HCEC 1CT (cell line): ENCODE measurements at places on chromosomes 11 and 22.

DNA sequence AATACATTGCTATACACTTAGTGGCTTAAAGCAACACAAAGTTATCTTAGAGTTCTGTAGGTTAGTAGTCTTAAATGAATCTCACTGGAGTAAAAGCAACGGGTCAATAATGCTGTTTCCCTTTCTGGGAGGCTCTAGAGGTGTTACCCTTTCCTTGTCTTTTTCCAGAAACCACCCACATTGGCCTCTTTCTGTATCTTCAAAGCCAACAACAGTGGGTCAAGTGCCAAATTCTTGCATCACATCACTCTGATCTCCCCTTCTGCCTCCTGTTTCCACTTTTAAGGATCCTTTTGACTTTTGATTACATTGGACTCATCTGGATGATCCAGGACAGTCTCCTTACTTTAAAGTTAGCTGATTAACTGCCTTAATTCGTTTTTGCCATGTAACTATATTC lies 93.6 kb downstream of the DDX10 start:
- no peak for DNase-seq

DNA sequence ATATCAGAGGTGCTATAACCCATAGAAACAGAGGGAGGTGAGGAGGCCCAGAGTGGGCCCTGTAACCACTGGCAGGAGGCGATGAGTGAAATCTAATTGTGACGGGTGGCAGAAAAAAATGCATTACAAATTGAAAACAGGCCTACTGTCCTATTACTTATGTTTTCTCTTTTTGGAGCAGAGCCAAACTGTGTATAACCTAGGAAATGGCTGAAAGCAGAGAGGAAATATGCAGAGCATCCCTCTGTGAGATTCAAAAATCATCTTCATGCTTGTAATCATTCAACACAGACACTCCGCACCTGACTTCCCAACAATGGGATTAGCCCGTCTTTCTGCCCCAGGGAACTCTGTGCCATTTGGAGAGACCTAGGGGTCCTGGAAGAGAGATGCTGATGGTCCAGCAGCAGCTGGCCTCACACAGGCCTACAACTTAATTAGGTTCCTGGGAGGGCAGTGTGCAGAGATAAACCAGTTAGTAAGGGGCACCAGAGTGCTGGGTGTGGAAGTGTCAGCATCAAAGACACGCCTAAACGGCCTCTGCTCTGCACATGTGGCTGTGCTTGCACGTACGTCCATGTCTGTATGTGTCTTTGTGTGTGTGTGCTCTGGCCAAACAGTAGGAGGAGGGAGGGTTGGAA lies 41.8 kb downstream of the MAP6 start:
- DNase-seq, result peak; percentile 18

- DNase-seq, result no peak
Observed at GRCh38 chr22:36330127-36330526, 57.6 kb downstream of the MYH9 start.

DNA sequence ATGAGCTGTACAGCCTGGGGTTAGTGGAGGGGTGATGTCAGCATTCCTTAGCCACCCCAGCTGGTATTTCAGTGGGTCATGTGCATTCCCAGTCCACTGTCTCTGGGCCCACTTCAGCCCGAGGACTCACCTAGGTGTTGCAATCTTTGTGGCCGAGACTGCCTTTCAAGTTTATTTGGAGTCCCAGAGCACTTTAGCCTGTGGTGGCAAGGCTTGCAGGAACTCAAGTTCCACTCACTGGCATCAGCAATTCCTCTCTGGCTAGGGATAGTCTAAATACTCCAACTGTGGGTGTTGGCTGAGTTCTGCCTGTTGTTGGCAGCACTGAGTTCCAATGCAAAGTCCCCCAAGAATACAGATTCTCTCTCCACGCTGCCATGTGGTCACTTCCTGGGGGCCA lies 191.6 kb upstream of the PGR start:
- no peak for DNase-seq

DNA sequence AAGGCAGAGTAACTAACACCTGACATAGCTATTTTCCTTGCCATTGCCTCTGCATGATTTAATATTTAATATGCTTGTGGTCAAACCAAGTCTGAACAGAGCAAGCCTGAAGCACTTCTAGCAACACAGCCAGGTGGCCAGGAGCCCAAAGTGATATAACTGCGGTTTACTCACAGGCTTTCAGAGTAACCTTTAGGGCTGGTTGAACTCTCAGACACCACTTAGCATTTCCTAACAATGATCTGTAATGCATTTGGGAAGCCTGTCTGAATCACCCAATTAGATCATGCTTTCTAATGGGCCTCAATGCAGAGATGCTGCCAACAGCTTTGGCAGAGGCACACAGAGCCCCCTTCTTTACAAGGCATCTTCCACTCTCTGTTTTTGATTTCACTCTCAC lies 96.1 kb downstream of the FDX1 start:
- peak; percentile 94 for DNase-seq

- DNase-seq, result peak; percentile 29
Observed at GRCh38 chr11:9214765-9215164, 50.4 kb downstream of the DENND5A start.

GRCh38 chr11:104090767-104091166 lies 54.3 kb downstream of the DDI1 start:
- DNase-seq, result no peak

GRCh38 chr22:47089374-47089773 lies 326.9 kb downstream of the TBC1D22A start:
- DNase-seq, result no peak

DNA sequence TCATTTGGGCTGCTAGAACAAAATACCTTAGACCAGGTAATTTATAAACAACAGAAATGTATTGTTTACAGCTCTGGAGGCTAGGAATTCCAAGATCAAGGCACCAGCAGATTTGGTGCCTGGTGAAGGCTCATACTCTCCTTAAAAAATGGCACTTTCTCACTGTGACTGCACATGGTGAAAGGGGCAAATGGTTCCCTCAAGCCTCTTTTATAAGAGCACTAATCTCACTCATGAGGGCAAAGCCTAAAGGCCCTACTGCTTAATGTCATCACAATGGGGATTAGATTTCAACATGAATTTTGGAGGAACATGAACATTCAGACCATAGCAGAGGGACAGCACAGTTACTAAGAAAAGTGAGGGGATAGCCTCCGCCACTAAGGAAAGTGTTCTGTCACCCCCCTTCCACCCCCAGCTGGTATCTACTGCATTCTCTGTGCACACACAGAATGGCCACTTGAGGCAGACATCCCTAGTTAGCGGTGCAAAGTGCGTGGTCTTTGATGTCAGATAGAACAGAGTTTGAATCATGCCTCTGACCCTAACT lies 47.2 kb upstream of the CEP295 start:
- no peak for DNase-seq

- no peak for DNase-seq
Observed at GRCh38 chr22:48837341-48837935, 990.2 kb downstream of the BRD1 start.

DNA sequence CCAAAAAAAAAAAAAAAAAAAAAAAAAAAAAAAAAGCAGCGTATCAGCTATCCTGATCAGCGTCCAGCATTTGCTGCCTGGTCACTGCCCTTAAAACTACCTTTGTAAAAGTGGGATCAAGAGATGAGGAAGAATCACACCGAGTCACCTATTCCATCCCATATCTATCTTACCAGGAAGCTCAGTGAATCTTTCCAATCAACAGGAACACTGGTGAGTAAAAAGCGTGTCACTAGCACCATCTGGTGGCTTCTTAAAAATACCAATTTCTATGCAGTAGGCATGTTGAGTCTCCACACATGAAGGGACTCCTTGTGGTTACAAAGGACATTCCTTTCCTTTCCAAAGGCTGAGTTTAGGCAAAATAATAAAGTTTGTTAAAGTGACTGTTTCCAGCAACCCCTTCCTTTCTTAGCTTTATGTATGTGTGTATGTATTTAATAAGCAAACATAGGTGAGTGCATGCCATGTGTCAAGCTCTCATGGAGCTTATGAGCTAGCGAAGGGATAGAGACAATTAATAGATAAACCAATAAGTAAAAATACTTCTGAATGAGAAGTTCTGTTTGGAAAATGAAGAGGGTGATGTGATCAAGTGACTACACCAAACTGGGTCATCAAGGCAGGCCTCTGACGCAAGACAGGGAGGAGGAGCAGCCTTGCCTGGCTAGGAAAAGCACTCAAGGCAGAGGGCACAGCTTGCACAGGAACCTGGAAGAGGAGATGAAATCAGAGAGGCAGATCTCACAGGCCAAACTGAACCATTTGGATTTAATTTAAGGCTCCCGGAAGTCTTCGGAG lies 13.9 kb upstream of the TP53AIP1 start:
- peak; percentile 73 for DNase-seq

DNA sequence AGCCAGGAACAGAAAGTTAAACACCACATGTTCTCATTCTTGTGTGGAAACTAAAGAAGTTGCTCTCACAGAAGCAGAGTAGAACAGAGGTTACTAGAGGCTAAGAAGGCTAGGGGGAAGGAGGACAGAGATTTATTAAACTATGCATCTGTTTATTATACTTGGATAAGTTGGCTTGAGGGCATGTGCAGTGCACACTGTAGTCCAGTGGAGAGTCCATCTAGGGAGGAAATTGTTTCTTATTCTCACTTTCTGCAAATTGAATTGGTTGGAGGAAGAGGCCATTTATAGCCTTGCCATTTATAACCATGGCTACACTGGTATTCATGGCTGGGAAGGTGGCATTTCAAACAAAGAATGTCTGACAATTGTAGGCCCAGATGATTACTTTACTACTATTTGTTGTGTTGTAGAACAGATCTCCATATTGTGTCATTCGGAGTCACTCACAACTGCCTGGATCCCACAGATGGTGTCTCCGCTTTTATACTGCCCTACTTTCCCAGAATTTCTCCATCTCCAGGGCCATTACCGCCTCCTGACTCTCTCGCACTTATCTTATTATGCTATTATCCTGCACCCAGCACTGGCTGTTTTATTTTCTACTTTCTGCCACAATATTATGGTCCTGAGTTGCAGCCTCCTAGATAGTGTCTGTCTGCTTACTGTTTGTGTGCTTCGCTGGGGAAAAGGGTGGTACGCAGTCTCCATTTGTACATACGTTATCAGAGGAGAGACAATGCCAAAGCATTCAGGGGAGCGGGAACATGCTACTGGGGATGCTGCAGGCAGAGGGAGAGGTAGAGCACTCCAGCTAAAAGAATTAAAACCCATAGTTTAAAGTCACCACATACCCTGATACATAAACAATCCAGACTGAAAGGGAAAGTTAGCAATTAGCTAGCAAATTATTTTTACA lies 169.3 kb upstream of the BLID start:
- DNase-seq, result no peak
